Activated CD4-positive, alpha-beta T cell treated with anti-CD3 and anti-CD28 coated beads for 36 hours (primary cell): ENCODE measurements at places on chromosomes 13 and 19.

DNA sequence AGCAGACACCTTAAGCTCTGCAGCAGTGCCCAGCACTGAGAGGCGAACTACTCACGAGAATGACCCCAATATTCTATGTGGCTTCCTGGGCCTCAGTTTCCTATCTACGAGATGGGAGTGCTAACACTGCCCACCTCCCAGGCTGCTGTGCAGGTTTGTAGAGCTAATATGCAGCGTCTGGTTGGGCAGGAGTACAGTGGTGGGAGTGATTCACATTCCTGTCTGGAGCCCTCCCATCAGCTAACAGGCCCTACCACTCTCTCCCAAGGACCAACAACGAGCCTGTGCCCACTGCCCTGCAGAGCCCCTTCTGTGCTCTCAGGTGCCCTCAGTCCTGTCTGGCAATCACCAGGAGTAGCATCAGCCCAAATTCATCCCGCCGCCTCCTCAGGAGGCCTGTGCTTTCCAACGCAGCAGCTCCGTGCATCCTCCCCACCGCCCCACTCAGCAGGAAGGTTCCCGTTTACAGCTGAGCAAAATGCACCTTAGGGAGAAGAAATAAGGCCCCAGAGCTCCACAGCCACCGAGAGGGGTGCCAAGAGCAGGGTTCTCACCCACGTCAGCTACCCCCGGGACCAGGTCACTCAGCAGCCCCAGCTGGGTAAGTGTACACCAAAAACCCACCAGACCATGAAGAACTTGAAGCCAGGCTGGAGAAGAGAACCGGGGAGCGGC, 6.6 kb downstream of the AKT2 start:
- H3K27ac ChIP-seq, result peak overlapping the region; percentile 33
- no peak for DNase-seq
- no peaks in the 10 kb centered on the region for H3K27me3 ChIP-seq

- H3K4me1 ChIP-seq, result peaks cover 4% of the 10 kb centered on the region
- no peak overlapping the region for H3K4me3 ChIP-seq
- DNase-seq, result no peak
- H3K36me3 ChIP-seq, result peaks cover 4% of the 10 kb centered on the region
- no peak overlapping the region for H3K27ac ChIP-seq
These were observed 2.3 kb downstream of the PVR start for GRCh38 chr19:44646049-44646416.

- H3K27ac ChIP-seq, result no peak overlapping the region
- H3K4me1 ChIP-seq, result no peaks in the 10 kb centered on the region
- H3K36me3 ChIP-seq, result peaks cover 2% of the 10 kb centered on the region
- no peak overlapping the region for H3K4me3 ChIP-seq
These were observed 1.1 kb downstream of the EDDM13 start for GRCh38 chr19:56273563-56274117.

DNA sequence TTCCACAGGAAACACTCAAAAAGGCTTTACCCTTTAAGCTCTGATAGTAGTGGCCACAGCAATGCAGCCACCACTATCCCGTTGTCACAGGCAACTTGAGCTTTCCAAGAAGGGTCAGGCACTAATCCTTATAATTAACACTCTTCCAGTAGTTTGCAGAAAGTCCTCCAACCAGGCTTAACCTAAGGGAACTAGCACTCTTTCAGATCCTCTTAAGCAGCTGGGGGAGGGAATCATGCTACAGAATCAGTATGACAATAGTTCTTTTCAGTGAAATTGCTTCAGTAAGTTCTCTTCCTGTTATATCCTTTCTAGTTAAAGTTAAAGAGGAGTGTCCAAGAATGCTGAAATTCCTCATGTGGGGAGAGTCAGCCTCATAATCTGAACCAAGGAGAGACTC, 82.2 kb downstream of the TNFSF11 start:
- peaks cover 39% of the 10 kb centered on the region for H3K27me3 ChIP-seq
- H3K4me3 ChIP-seq, result no peak overlapping the region

DNA sequence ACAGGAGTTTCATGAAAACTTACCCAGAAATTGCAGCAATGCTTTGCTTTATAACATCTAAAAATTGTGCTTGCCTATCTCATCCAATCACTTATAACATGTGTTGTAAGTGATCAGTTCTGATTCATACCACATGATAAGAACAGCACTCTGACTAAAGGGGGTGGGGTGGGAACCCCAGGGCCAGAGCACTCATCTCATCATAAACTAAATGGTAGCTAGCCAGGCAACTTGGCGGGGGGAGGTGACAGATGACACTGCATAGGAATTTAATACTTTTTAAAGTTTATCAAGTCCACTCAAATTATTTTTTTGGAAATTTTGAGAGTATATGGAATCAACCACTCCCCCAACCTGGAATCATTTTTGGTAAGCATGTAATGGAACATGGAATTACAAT, 42.1 kb downstream of the FOXO1 start:
- peak overlapping the region; percentile 40 for H3K27ac ChIP-seq
- no peak overlapping the region for H3K4me3 ChIP-seq
- H3K36me3 ChIP-seq, result peaks cover 35% of the 10 kb centered on the region
- no peaks in the 10 kb centered on the region for H3K27me3 ChIP-seq
- peak; percentile 78 for DNase-seq

DNA sequence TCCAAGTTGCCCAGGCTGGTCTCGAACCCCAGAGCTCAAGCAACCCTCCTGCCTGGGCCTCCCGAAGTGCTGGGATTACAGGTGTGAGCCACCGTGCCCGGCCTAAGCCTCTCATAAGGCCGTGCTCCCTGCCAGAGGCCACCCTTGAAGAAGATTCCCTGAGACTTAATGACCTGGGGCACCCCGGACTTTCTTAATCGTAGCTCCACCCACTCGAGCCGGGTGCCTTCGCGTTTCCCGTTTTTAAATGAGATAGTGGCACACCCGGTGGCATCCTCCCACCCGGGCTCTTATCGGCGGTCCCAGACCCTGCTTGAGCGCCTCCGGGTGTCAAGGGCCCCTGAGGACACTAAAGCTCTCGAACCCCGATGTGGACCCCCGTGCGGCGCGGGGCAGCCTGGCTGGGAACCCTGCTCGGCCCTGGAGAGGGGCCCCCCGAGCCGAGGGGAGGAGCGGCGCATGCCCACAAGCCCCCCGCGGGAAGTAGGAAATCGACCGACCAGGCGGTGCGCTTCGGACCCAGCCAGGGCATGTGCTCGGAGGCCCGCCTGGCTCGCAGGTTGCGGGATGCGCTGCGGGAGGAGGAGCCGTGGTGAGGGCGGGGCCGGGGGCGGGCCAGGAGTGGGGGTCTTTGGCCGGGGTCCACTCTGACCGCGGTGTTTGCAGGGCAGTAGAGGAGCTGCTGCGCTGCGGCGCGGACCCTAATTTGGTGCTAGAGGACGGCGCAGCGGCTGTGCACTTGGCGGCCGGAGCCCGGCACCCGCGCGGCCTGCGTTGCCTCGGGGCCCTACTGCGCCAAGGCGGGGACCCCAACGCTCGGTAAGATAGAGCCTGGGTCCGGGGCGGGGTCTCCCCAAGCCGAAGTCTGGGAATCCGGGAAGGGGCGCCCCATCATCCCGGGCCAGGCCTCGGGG, at the start of gene ANKLE1:
ANKLE1 (plus strand) TSS at position 511 of the 914 bp plus-strand sequence; CDS start at position 531, 20 bp downstream.
- H3K27ac ChIP-seq, result peak within 1 kb of the TSS; percentile 59
- peak within 1 kb of the TSS; percentile 73 for H3K4me3 ChIP-seq
- peaks cover 3% of the 10 kb centered on the region for H3K27me3 ChIP-seq
- DNase-seq, result peak; percentile 50
- peaks cover 7% of the 10 kb centered on the region for H3K36me3 ChIP-seq
- peaks cover 8% of the 10 kb centered on the region for H3K4me1 ChIP-seq
